ENCODE measurements at places on chromosomes 4 and X. TPM values are rescaled to one million over a fixed set of nuclear protein-coding genes. Genes with fewer than 3 reads are reported as not detected.

Gene TCP11X2
- total RNA-seq = 0.42 TPM

Gene FAM9C
- total RNA-seq = not detected

Gene JCHAIN
- total RNA-seq = not detected

Gene SSX4
- total RNA-seq = not detected

Gene WNK3
- total RNA-seq = 6.5 TPM

Gene MXRA5
- 4.9 TPM for total RNA-seq

Gene HTATSF1
- 50.7 TPM for total RNA-seq

Gene SPON2
- total RNA-seq = 10.9 TPM

Gene CWH43
- 1.3 TPM for total RNA-seq

Gene FGFR3
- total RNA-seq = 3.2 TPM

Gene MUC7
- not detected for total RNA-seq

Gene MGARP
- total RNA-seq = 0.08 TPM
